Stimulated activated CD4-positive, alpha-beta T cell treated with anti-CD3 and anti-CD28 coated beads, Interleukin-1b, Interleukin-23, amount 100 ng/mL, for 24 hours (primary cell): ENCODE measurements at places on chromosomes 3 and 15.

- no peak for DNase-seq
Observed at GRCh38 chr3:65551945-65552344, 486.8 kb downstream of the MAGI1 start.

DNA sequence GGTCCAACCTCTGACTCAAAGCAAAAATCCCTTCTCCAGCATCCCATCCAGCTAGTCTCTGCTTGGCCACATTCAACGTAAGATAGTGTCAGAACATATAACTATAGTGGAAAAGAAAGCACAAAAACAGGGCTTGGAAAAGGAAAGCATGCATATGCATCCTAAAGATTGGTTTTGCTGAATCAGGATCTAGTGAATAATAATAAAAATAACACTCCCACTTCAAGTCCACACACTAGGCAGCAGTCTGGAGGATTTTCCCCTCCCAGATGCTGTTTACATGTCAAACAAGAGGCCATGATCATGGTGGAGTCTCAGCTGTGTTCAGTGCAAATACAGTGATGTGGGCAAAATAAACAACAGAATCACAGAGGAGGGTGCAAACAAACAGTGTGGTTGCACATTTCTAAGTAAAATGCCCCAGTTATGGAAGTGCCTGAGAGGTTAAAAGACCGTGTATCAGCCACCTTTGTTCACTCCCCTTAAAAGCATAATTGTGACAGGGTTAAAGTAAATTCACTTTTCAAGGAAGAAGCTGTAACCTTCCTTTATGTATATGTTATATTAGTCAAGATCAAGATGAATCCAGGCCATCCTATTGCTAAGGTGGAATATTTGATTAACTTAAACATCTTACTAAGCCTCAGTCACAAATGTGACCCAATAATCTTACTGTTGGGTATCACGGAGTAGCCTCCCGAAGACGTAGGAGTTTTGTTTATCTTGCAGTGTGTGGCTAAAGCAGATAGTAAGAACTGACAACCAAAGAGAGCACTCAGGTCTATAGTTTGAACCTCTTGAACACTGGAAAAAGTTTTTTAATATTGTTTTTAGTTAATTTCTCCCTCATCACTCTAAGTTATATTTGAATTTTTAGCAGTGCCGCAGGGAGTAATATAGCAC lies 424.5 kb downstream of the SOX2 start:
- DNase-seq = no peak

DNA sequence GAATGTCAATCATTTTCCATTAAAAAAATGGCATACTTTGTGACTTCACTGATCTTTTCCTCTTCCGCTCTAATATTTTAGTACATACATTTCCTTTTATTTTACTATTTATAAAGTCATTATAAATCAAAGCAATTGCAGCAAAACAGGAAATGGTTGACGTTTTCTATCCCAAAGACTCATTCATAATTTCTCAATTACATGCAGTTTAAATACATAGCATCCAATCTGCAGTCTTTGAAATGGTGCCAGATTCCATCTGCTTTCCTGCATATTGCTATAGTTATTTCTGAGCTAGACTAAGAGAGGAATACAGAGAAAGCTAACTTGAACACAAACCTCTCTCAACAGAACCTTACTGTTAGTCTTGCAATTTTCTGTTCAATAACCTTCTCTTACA lies 179.8 kb downstream of the ZPLD1 start:
- DNase-seq = no peak

DNA sequence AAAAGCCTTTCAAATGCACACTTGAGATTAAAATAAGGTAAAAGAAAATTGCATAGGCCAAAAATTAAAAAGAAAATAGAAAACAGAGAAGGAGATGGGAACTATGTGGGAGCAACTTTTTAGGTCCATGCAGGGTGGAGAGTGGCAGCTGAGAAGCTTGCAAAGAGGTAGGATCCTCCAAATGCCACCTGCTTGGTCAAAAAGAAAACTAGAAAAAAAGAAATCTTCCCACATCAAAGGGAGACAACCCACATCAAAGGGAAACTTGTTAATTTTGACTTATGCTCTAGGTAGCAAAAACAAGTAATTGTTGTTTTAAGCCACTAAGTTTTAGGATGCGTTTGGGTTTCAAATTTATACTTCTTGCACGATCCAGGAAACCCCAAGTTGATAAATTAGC lies 342.9 kb downstream of the IL20RB start:
- no peak for DNase-seq

GRCh38 chr15:68789534-68790241 lies 31.0 kb downstream of the ANP32A start:
- DNase-seq = no peak

- DNase-seq = no peak
Observed at GRCh38 chr3:155664925-155665695, 79.8 kb downstream of the PLCH1 start.

- no peak for DNase-seq
Observed at GRCh38 chr3:72150634-72151412, 365.9 kb upstream of the PROK2 start.

- DNase-seq = no peak
Observed at GRCh38 chr3:29281094-29281343, 148 bp downstream of the RBMS3 start.

- no peak for DNase-seq
Observed at GRCh38 chr3:154583086-154583634, 153.2 kb upstream of the GPR149 start.

DNA sequence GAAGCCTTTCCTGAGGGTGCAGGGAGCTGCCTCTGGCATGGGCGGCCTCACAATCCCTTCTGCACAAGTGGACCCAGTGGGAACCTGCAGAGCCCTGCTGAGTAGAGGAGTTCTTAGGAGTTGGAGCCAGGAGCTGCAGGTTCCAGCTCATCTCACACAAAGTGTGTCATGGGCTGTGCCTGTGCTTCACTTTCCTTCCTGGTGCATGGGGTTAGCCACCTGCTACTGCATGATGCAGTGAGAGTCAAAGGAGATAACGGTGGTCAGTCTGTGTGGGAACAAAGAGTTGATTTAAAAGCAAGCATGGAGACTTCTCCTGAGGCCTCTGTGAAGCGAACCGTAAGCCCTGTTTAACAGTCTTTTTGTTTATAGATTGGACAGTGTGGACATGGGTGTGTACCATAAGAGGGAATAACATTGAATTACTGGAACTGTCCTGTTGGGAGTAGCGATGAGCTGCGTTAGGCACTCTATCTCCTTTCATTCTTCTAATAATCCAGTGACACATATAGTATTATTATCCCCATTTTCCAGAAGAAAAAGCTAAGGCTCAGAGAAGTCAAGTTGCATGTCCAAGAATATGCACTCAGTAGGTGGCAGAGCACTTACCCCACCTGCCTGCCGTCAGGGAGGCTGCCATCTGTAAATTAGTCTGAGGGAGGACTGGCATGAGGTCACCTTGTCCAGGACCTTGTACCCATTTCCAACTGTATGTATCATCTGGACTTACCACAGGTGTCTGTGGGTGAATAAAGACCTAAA lies 68.7 kb upstream of the PRR23C start:
- DNase-seq = no peak

- no peak for DNase-seq
Observed at GRCh38 chr15:39407116-39407515, 173.8 kb upstream of the THBS1 start.

- DNase-seq = no peak
Observed at GRCh38 chr3:14691719-14692118, 16.8 kb downstream of the C3orf20 start.

DNA sequence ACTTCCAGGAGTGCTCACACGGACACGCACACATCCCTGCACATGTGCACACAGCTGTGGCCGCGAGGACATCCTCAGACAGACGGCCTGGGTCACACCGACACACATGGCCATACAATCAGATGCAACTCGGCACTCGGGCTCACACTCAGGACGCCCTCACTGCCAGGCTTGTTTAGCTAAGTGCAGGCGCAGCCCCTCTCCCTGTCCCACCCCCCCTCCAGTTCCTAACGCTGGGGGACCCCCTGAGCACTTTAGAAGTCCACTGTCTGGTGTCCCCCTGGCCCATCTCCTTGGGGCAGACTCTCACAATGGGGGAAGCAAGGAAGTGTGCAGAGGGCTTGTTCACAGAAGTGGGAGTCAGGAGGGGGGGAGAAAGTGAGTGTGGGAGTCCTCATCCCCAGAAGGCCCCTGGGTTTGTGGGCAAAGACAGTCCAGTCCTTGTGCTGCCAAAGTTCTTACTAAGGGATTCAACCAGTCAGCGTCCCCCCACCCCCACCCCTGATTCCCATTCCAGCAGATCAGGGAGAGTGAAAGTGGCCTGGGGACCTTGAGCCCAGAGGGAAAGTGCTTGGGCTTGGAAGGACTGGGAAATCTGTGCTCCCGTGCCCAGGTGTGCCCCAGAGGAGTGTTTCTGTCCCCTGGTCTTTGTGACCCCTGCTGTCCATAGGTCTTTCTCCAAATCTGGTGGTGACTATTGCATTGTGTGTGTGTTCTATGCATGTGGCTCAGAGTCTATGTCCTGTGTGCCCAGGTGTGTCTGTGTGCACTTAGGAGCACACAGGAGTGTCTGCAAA lies 767 bp upstream of the GATA2 start:
- no peak for DNase-seq

- DNase-seq = no peak
Observed at GRCh38 chr3:170808041-170808440, 62.0 kb downstream of the RPL22L1 start.

- no peak for DNase-seq
Observed at GRCh38 chr15:88612186-88612796, 8.8 kb upstream of the AEN start.

DNA sequence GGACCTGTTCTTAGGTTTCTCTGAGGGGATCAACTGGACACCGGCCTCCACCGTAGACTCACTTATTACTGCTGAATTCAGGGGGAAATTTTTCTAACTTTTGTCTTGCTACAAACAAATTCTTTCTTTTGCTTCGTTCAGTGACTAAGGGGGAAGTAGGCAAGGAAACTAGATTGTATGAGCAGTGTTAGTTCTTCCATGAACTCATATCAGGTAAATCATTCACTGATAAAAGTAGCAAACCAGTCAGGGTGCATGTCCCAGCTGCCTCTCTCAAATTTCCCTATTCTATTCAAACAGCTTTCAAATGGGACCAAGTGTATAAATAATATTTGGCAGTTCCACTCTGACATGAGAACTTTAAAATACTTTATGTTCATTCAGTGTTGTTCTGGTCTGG lies 7.3 kb upstream of the CCDC13 start:
- DNase-seq = no peak

DNA sequence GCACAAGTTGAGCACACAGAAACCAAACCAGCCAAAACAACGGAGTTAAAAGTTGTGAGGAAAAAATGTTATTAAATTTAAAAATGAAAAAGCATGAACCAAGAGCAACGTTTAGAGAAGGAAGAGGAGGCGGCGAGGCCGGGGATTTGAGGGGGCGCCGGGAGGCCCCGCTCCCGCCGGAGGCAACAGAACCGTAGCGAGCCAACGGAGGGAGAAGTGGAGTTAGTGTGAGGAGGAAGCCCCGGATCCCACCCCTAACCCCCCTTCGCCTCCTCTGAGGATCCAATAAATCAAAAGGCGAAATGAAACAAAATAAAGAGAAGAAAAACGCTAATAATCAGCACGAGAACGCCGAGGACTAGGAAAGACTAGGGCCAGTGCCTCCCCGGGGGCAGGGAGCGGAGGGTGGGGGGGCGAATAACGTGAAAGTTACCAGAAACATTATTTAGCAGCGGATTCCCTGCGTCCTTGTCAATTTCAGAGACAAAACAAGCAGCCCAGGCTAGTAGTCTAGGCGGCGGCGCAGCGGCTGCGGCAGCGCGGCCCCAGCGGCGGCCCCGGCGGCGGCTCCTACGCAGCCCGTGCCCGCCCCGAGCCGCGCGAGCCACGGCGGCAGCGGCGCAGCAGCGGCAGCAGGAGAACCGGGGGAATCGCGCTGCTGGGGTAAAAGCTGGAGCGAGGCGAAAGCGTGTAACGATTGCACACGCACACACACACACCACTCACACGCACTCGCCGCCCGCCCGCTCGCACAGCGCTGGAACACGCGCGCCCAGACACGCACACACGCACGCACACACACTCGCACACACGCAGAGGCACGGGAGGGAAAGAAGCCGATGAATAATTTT lies 1.7 kb downstream of the MEIS2 start:
- no peak for DNase-seq

DNA sequence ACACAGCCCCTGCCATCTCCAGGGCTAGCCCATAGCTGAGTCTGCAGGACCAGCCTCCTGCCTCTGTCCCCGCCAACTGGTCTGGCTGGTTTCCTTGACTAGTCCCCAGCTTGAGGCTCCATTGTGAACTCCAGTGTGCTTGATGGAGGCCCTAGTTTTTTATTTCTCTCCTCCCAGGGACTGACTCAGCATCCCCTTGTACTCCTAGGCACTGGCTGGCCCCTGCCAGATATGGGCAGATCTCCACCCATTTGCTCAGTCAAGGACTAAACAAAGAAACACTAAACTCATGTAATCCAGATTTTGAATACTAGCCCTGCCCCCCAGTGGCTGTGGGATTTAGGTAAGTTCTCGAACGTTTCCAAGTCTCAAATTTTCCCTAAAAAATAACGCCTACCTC lies 415.4 kb upstream of the RORA start:
- DNase-seq = no peak

GRCh38 chr3:51099794-51100535 lies 285.1 kb upstream of the MANF start:
- DNase-seq = no peak

DNA sequence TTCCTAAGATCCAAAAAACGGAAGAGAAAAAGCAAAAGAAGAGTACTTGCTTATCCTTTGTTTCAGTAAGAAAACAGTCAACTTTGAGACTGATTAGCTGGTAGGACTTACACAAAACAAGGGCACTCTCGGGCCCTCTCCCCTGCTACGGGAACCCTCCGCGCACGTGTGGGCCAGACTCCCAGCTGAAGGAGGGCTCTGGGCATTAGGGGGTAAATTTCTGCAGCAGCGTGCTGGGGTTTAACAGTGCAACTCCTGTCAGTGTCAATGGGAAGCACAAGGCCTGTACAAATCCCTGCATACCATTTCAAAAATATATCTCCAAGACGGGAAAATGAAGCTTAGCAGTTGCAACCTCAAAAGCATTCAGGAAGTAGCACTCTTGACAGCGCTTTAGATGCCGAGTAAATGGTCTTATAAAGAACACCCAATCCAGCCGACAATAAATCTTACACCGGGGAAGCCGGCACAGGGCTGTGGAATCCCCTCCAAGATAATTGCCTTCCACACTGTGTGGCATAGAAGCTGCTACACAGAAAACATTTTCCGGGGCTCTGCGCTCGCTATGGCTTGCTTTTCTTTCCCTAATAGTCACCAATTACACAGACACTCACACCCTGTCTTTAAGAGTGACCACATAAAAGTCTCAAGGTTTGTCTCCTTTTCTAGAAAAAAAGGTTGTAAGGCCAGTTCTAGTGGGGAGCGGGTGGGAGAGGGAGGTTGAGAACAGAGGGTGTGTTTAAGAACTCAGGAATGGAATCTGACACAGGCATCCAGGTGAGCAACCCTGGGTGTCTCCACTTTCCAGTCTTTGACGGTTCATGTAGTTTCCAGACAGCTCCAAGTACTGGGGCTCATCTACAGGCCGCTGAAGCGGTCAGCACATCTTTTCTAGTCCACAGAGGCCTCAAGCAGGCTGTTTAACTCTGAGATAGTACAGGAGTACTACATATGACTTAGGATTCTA lies 512.7 kb downstream of the FOXP1 start:
- no peak for DNase-seq

GRCh38 chr15:88334436-88334835 lies 77.9 kb upstream of the NTRK3 start:
- no peak for DNase-seq

GRCh38 chr3:48747706-48748105 lies 30.7 kb upstream of the IP6K2 start:
- DNase-seq = no peak
